ENCODE measurements at places on chromosomes 2 and 18.
A peak's percentile ranks its signal among the peaks of the same experiment; 100 is the strongest.

DNA sequence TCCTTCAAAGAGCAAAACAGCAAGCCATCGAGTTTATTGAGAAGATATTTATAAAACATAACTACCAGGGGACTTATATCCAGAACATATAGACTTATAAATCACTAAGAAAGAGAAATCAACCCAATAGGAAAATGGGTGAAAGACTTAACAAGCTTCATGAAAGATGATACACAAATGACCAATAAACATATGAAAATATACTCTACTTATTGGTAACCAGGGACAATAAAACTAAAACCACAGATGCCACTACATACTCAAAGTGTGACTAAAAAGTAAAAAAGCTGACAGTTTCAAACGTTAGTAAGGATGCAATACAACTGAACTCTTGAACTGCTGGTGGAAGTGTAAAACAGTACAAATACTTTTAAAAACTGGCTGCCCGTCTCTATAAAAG lies 154.3 kb downstream of the TMEM163 start:
- no peak for DNase-seq

DNA sequence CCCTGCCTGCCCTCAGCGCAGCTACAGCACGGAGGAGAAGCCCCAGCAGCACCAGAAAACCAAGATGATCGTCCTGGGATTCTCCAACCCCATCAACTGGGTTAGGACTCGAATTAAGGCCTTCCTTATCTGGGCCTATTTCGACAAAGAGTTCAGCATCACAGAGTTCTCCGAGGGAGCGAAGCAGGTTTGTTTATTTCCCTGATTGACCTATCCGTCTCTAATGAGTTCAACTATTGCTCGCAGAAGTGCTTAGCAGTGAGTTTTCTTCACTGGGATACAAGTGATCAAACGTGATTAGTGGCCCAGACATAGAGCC lies 639 bp downstream of the MAIP1 start:
- DNase-seq: no peak

DNA sequence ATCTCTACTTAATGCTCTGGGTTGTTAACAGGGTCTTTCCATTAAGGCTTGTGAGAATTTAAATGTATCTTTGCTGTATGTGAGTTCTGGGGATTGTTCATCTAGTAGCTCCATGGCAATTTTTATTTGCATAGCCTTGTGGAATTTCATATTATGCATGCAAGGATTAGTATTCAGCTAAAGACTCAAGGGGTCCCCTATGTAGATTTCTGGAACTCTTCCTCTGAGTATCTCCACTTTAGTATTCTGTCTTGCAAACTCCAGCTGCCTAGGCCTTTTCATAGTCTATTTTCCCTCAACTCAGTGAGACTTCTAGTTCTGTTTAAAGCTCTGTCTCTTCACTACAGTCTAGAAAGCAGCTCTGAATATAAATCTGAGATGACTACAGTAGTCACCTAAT lies 304.6 kb upstream of the REV1 start:
- DNase-seq: no peak

DNA sequence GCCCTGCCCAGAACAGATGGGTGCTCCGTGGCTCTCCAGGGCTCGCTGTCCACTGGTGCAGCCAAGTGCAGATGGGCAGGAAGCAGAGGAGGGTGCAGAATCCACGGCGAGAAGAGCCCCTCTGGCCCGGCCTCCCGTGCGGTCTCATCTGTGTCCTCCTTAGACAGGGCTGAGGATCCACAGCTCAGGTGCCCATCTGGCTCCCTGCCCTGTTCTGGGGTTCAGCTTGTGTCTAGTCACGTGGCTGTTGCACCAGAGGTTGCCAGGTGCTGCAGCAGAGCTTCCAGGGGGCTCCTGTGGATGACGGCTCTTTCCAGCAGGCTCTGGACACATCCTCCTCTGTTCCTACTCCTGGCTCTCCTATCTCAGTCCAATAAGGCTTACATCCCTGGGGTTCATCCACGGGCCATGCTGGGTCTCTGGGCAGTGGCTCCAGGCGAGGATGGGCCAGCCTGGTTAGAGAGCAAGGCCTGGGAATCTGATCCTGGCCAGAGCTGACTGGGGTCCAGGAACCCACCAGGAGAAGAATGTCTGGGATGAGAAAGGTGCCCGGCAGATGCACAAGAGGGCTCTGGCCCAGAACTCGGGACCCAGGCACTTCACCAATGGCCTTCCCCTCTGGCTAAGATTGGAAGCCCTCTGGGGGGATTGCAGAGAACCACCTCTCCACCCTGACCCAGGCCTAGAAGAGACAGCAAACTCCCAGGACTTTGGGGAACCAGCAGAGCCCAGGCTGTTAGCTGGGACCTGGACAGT lies 116.3 kb upstream of the ID2 start:
- DNase-seq: peak; percentile 26

DNA sequence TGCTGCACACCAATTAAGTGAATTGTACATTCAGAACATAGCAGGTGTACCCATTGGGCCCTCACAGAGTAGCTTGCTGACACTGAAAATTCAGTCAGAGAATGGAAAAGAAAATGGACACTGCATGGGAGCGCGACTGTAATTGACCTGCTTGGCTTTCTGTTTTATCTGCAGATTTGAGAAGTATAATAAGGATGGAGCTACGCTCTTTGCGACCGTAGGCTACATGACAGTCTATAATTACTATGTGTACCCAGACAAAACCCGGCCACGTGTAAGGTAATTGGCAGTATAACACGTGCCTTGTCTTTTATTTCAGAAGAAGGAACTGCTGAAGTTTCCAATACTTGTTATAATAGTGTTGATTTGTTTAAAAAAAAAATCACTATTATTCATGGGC lies 33.5 kb upstream of the METAP1D start:
- DNase-seq: no peak

DNA sequence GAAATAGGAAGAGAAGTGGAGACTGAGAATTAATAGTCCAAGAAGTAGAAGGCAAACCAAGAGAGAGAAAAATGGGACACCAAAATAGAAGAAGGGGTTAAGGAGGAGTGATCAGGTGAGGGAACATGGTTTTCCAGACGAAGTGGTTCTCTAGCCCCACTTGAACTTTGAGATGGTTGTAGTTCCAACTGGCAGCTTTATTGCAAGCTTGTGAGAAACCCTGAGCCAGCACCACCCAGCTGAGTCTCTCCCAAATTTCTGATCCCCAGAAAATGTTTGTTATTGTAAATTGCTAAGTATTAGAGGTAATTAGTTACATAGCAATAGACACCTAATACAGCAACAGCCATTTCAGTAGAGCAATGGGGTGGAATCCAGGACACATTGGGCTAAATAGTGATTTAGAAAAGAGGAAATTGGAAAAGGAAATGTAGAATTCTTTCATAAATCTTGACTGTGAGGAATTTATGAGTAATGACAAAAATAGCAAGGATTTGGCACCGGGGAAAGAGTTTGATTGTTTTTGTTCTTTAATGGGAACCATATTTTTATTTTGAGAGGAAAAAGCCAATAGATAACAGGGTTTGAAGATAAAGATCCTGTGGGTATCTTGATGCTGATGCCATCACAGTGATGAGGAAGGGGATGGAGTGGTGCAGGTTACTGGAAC lies 62.1 kb upstream of the XDH start:
- no peak for DNase-seq

DNA sequence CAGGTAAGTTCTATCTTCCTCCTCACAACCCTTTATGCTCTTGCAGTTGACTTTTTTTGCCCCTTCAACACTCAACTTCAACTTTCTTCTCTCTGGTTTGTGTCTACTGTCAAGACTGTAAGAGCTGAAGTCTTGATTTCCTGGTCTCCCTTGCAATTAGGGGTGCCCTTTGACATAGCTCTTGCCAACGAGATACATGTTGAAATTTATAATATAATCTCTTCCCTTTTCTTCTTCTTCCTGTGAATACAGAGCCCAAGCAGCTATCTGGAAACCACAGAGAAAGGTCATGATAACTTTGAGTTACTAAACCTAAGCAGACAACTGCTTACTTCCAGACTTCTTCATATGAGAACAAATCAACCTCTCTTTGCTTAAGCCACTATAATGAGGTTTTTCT lies 163.5 kb downstream of the MC4R start:
- no peak for DNase-seq

DNA sequence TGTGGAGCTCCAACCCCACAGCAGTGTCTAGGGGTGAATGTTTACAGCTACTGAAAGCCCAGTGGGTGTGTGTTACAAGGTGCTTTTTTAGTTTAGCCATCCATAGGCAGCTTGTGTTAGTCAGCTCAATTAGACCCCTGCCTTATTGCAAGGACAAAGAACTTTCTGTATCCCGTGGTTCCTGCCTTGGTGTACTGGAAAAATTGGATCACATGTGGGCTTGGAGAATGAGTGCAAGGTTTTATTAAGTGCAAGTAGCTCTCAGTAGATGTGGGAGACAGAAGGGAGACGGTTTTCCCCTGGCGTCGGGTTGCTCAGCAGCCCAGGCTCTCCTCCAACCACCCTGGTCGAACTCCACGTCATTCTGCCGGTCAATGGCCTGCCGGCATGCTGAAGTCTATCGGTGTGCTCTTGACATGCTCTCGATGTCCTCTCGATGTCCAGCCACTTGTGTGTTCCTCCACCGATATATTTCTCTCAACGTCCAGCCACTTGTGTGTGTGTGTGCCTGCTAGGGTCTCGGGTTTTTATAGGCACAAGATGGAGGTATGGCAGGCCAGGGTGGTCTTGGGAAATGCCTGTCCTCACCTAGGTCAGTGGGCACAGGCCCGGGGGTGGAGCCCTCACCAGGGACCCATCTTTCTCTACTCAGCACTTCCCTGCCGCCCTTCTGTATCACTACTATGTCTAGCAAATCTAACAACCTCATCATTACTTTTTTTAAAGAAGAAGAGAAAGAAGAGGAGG lies 13.8 kb downstream of the FANCL start:
- no peak for DNase-seq

GRCh38 chr2:10408649-10409579 lies 39.2 kb downstream of the ODC1 start:
- DNase-seq: peak; percentile 75

DNA sequence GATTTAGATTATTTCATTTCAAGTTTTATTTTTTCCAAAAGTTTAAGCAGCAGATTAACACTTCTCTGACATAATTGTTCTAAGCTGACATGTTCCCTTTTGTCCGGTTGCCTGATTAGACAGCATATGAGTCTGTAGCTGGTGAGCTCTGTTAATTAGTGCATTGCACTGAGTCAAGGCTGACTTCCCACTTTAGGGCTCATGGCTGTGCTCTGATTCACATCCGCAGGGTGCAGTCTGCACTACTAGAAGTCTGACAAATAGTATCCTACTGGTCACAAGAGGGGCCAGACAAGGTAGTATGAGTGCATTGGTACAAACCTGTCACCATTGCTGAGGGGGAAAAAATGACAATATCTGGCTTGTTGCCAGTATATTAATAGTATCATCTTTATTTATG lies 443.9 kb upstream of the ZNF804A start:
- DNase-seq: no peak

DNA sequence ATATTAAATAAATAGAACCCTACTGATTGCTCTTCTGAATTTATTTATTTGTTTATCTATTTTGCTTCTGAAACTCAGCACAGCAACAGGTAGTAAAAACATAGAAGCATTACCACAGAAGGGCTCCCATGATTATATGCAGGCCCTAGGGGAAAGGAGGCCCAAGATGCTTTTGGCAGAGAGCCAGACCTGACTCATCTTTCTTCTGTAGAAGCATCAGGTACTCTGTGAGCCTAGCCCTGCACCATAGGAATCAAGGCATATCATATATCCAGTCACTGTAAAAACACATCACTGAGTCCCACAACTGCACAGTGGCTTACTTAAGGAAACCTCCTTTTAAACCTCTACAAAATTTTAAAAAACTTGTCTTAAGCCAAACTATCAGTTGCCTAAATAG lies 1.8 kb downstream of the SCN9A start:
- DNase-seq: no peak
